AG08395 (cell line): ENCODE measurements at places on chromosomes 1 and 21.

GRCh38 chr1:238951809-238952208 is 434.6 kb upstream of the CHRM3 start:
- DNase-seq = no peak

GRCh38 chr21:45865106-45865835 is 116.3 kb upstream of the COL6A1 start:
- DNase-seq = peak; percentile 71

- peak; percentile 13 for DNase-seq
Observed at GRCh38 chr1:78667939-78668338, 18.3 kb downstream of the IFI44 start.

DNA sequence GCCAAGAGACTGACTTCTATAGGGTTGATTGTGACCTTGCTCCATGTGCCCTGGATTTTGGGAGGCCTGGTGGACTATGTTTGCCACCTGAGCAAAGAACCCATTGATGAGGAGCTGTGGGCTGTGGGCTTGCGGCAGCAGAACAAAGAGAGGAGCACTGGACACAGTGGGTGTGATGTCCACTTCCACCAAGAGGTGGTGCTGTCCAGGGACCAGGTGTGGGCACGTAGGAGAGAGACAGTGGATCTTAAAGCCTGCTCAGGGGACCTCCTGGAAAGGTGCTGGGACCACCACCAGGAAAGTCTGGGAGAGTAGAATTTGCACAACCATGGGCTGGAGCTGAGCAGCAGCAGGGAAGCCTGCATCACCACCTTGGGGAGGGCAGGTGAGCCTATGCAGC is 106.7 kb upstream of the ETS2 start:
- no peak for DNase-seq

- DNase-seq = no peak
Observed at GRCh38 chr1:163774978-163775620, 453.3 kb downstream of the NUF2 start.

GRCh38 chr1:50974618-50974935 is 4.5 kb downstream of the CDKN2C start:
- no peak for DNase-seq

GRCh38 chr1:118588566-118588965 is 399.6 kb downstream of the TBX15 start:
- DNase-seq = no peak

GRCh38 chr1:25754470-25755181 is 45.4 kb upstream of the SELENON start:
- no peak for DNase-seq

DNA sequence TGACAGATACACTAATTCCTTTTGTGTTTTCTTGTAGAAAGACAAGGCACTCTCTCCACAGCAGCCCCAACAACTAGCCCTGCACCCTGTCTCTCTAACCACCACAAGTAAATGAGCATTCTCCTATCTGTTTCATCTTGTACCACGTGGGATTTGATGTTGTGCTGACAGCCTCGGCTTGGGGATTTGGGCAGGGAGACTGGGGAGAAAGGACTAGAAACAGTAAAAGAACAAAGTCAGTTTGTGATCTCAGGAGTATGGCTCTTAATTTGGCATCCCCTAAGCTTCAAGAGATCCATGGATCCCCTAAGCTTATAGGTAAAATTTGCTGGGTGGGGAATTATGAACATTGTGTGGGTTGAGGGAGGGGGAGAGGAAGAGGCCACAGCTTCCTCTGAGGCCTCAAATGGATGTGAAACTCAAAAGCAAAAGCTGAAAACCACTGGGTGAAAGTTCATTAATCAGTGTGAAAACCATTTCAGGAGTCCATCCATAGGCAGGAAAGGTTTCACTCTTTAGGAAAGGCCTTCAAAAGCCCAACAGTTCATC is 3.1 kb downstream of the C1orf162 start:
- no peak for DNase-seq

GRCh38 chr1:178151831-178152230 is 57.9 kb downstream of the RASAL2 start:
- no peak for DNase-seq

DNA sequence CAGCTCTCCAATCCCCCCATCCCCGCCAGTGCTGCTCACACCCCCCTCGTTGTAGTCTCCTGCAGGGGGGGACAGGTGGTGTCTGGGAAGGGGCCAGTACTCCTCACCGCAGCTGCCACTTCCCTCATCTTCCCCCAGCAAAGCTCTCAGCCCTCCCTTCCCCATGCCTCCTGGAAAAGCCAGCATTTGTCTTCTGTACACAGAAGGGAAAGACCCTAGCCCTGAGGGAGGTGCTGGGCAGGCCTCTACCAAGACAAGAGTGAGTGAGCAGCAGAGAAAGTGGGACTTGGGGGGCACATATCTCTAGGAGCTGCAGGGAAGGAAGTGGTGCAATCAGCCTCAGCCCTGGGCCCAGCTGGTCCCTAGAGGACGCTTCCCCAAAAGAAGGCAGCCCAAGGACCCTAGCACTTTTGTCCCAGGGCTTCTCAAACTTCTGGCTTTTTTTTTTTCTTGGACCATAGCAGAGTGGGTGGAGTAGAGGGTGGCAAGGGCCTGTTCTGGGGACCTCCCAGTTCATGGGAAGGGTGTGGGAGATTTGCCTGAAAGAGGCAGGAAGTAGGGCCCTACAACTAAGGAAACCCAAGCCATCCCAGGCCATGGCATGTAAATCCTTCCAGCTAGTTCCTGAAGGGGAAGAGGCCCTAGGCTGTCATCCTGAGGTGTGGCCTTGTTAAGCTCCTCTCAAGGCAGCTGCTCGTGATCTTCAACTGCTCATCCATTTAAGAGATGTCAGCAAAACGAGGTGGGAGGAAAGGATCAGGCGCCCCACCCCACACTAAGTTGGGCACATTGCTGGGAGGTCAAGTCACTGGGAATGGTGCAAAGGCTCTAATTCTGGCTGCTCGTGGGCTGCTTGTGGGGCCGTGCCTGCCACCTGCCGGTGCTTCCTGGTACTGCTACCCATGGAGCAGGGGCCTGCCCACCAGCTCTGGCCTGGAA is 12.6 kb downstream of the ZC3H12A start:
- DNase-seq = peak; percentile 87

DNA sequence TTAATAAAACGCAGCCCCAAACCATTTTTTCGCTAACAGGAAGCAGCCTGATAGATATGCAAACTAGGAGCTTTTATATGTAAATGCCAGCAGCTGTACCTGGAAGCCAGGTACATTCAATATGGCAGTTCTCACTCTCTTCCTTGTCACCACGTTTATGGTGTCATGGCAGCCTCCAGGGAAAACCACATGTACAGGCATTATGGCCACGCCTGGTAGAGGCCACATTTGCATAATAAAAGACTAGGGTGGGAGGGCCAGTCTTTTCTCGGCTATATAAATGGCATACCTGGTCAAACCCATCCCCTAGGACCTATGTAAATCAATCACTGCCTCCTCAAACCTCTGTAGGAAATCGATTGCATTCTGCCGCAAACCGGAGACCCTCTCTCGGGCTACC is 247.5 kb downstream of the NEGR1 start:
- no peak for DNase-seq

DNA sequence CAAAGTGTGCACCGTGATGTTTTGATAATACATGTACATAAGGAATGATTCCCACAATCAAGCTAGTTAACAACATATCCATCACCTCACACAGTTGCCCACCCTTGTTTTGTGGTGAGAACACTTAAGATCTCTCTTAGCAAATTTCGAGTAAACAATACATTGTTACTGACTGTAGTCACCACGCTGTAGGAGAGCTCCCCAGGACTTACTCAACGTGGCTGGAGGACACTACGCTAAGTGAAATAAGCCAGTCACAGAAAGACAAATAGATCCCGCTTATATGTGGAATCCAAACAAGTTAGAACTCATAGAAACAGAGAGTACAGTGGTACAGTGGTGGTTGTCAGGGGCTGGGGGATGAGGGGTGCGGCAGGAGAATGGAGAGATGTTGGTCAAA is 24.8 kb downstream of the GPR137B start:
- no peak for DNase-seq

DNA sequence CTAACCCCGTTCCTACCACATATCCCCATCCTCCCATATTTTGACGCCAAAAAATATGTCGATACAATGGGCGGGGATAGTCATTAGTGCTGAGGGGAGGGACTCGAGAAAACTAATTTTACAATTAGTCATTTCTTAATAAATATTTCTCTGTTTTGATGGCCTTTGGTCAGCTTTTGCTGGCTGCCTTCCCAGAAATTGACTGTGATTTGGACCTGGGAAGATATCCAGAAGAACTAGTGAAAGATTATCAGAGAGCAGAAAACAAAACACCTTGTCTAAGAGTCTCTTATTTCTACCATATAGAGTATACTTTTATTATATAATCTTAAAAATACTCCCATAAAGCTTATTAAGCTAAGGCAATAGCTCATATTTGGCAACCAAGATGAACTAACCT is 247.6 kb downstream of the MRPL39 start:
- DNase-seq = no peak

DNA sequence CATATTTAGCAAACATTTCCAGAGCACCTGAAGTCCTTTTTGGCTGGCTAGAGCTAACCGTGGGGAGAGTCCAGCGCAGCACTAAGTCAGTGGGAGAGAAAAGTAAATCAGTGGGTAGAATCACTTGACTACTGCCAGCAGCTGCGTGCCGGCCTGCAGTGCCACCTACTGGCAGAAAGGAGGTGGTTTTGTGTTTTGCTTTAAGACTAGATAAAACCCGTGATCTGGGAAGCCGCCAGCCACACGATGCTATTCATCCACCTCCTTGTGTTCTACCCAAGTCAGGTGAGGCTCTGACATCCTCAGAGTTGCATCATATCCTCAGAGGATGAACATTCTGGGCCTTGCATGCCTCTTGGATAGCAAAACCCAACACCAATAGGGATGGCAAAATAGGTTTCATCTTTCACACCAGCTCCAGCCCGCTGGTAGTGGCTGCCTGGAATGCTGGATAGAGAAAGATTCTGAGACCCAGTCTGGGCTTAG is 14.1 kb upstream of the HEYL start:
- peak; percentile 80 for DNase-seq

GRCh38 chr1:117653732-117654492 is 48.1 kb downstream of the TENT5C start:
- DNase-seq = no peak

DNA sequence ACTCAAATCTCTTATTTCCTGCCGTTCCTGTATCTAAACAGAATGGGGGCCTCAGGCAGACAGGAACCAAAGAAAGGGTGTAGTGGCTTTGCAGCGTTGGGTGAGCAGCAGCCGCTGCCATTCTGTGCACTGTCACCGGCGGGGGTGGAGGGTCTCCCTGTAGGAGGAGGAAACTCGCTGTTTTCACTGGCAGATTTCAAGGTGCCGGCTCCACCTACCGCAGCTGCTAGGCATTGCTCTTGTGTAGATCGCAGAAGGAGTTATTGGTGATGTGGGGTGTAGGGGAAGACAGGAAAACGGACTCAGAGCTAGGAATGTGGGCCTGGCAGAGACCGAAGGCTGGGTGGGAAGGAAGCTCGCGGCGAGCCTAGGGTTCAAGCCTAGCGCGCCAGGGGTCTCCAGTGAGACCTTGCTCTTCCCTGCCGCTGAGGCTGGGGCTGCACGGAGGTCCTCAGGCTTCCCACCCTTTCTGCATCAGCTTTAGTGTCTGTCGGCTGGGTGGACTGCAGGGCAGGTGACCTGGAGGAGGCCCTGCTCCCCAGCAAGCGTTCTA is 20.8 kb downstream of the ATP5PO start:
- DNase-seq = peak; percentile 89

GRCh38 chr1:202756391-202756790 is 46.1 kb upstream of the SYT2 start:
- no peak for DNase-seq

- peak; percentile 66 for DNase-seq
Observed at GRCh38 chr1:94971491-94971924, 44.6 kb upstream of the CNN3 start.

- DNase-seq = no peak
Observed at GRCh38 chr1:21680381-21680780, 11.2 kb upstream of the RAP1GAP start.

GRCh38 chr1:101399222-101399621 is 162.4 kb downstream of the S1PR1 start:
- DNase-seq = no peak
